ENCODE measurements at places on chromosomes 5 and 9.

- no peak for DNase-seq
Measured at GRCh38 chr5:74918232-74918669, 52.1 kb upstream of the FAM169A start.

DNA sequence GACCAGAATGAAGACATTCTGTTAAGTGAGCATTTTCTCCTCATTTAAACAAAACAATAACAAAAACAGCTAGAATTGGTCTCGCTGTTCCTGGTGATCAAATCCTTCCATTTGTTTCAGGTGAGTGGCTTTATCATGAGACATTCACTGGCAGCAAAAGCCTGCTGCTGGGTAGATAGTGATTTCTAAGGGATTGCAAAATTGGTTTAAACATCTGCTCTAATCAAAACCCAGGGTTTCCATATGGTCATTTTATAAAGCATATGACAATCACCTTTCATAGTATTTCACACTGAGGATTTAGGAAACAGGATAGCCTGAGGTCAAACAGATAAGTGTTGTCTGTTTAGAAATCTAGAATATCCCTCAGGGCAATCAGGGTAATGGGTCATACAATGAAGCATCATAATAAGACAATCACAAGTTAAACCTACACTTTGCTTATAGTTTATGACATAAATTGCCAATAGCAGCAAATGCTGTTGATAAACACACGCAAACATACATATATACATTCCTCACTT lies 769.6 kb upstream of the C9orf72 start:
- no peak for DNase-seq

DNA sequence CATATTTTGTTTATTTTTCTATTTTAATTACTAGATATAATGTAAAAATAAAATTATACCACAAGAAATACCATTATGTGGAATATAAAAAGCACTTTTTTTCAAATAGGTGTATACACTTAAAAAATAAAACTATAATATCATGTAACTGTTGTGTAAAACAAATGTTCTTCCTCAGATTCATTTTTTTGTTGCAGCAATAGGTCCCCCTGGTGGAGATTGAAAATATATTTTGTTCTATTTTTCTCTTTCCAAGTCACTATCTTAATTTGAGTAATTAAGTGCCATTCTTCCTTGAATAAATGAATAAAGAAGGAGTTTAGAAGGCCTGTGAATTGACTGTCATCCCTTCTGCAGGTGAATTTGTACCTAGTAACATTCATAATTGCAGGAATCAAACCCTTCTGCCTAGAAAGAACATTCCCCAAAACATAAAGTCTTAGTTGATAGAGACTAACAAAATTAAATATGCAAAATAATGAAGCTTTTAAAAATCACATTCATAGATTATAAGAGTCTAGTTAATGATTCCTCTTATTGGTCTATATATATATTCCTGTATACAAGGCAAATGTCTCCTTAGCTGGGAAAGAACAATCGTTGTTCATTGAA lies 23.4 kb downstream of the CETN3 start:
- DNase-seq: no peak

DNA sequence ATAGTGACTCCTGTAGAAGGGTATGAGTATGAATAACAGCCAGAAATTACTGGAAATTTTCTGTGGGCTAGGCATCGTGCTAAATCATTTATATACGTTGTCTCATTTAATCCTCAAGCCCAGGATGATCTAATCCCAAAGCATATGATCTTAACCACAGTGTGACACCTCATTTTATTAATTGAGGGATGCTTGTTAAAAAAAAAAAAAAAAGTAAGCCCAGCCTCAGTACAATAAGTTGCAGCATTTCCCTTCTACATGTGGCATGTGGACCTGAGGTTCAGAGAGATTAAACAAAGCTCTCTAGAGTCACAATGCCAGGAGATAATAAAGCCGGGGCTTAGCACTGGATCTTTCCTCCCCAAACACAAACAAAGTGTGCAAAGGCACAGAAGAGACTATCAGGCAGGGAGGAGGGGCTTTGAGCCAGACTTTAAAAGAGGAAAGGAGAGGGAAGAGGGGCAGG lies 49.5 kb downstream of the KLF4 start:
- DNase-seq: no peak

DNA sequence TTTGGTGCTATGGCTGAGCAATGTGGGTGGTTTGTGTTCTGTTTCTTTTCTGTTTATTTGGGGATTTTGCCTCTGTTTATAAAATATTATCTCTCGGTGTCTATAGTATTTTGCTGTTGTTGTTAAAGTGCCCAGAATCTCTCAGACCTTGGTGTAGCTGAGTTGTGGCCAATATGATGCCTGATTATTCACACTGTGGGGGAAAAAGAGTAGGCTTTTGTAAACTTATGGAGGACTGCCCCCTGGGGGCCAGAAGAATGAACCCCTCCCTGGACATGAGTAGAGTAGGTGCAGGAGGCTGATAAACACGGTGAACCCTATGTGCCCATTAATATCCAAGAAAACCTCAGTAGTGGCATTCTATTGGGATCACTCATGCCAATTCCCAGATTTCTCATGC lies 49.0 kb upstream of the DPYSL3 start:
- no peak for DNase-seq

- no peak for DNase-seq
Measured at GRCh38 chr5:158212917-158213316, 354.0 kb upstream of the CLINT1 start.

GRCh38 chr9:72473474-72474261 lies 47.7 kb upstream of the TMC1 start:
- no peak for DNase-seq

DNA sequence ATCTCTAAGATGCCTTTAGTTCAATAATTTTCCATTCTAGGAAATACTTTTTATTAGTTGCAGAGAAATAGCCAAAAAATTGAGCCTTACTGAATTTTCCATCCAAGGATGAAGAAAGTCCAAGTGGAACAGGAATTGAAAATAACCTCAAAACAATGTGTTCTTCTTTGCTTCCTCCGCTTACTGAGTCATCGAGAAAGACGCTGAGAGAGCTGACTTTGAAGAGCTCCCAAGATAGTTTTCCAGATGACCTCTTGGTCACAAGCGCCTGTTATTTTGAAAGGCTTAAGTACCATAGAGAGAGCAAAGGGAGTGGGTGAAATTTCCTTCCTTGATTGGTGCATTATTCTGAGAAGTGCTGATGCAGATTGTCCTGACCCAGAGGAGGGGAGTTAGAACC lies 253.5 kb upstream of the ATP10B start:
- DNase-seq: no peak

DNA sequence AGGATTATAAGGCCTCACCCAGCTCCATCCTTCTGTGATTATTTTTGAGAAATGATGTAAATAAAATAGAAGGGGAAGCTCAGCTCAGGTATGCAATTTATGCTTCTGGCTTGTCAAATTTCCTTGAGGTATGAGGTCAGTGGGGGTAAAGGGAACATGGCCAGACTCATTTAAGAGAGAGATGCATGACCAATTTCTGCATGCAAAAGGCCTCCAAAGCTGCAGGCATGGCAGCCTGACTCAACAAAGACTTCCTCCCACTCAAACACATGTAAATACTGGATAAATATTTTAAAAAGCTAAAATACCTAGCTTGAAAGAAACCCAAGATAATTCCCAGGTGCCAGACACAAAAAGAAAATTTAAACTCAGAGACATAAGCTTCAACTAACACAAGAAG lies 101.4 kb upstream of the SLC1A3 start:
- DNase-seq: no peak

- DNase-seq: no peak
Measured at GRCh38 chr9:134476942-134477335, 150.7 kb downstream of the RXRA start.

- no peak for DNase-seq
Measured at GRCh38 chr9:22228542-22228941, 218.1 kb upstream of the DMRTA1 start.

DNA sequence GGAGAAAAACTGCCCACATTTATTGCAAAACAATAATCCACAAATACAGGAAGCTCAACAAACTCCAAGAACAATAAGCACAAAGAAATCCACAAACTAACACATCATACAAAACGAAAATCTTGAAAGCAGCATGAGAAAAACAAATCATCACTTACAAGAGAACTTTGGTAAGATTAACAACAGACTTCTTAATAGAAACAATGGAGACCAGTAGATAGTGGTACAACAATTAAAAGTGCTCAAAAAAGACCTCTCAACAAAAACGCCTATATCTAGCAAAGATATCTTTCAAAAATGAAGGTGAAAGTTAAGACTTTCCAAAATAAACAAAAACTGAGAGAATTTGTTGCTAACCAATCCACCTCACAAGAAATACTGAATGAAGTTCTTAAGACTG lies 38.4 kb downstream of the CDKL3 start:
- DNase-seq: no peak

GRCh38 chr5:100854591-100854990 lies 48.5 kb downstream of the ST8SIA4 start:
- no peak for DNase-seq

Data from amniotic stem cell (primary cell).